ENCODE measurements at places on chromosomes 6 and 20. TPM values are rescaled to one million over a fixed set of nuclear protein-coding genes. Genes with fewer than 3 reads are reported as not detected.

GRCh38 chr6:54810147-54810546 is 36.4 kb upstream of the FAM83B start:
- DNase-seq, result no peak

The CRIP3 gene
- total RNA-seq, result 10.5 TPM

The TRIM31 gene
- not detected for total RNA-seq

- no peak for DNase-seq
Measured at GRCh38 chr6:119647309-119647708, 297.7 kb upstream of the MAN1A1 start.

DNA sequence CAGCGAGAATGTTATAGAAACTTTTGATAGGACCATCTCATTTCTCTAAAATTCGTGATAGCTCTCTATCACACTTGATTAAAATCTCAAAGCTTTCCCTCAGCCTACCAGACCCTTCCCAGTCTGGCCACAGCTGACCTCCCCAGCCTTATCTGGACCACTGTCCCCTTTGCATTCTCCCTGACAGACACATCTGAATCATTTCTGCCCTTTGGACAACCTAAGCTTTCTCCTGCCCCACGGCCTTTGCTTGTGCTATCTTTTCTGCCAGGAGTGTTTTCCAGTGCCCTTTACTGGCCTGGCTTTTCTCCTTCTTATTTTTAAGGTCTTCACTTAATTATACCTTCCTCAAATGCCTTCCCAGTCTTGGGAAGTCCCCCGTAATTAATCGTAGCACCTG is 136.0 kb upstream of the RNF24 start:
- DNase-seq, result no peak

The WFDC12 gene
- not detected for total RNA-seq

GRCh38 chr6:167550941-167551627 is 226.2 kb downstream of the TTLL2 start:
- DNase-seq, result peak; percentile 88

GRCh38 chr6:53894091-53894490 is 99.3 kb downstream of the LRRC1 start:
- DNase-seq, result no peak

The AKIRIN2 gene
- total RNA-seq, result 56.0 TPM

GRCh38 chr6:169849396-169849795 is 98.0 kb downstream of the ERMARD start:
- no peak for DNase-seq

GRCh38 chr6:137299681-137300080 is 80.5 kb upstream of the IFNGR1 start:
- DNase-seq, result no peak

- no peak for DNase-seq
Measured at GRCh38 chr6:129903082-129903481, 42.0 kb upstream of the TMEM244 start.

- DNase-seq, result no peak
Measured at GRCh38 chr6:148724428-148724827, 22.4 kb upstream of the UST start.

DNA sequence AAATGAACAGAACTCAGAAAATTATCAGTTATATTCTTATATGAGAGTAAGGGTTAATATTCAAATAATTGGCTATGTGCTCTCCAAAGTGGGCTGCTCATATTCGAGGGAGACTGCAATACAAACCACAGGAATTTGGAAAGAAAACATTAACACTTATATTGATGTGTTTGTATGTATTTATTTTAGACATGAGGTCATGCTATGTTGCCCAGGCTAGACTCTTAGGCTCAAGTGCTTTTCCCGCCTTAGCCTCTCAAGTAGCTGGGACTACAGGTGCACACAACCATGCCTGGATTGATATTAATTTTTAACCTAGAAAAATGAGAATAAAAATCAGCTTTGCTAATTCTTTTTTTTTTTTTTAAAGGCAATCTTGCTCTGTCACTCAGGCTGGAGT is 35.0 kb downstream of the BTBD9 start:
- DNase-seq, result no peak

GRCh38 chr6:67952121-67952520 is 683.0 kb upstream of the ADGRB3 start:
- no peak for DNase-seq

DNA sequence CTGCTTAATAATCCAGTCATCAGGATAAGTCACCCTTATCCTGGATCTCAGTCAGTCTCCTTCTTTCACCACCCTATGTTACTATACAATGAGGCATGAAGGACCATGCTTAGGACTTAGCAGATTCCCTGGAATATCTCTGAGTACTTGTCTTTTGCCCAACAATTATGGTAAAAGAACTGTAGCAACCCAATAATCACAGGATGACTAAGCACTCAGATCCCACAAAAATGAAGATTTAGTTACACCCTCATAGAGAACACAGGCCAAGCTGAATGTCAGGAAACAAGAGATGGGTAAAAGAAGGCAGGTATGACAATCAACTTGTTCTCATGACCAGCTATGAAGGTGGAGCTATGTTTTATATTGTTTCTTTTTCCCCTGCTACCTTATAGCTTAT is 91.4 kb downstream of the EDN1 start:
- no peak for DNase-seq

DNA sequence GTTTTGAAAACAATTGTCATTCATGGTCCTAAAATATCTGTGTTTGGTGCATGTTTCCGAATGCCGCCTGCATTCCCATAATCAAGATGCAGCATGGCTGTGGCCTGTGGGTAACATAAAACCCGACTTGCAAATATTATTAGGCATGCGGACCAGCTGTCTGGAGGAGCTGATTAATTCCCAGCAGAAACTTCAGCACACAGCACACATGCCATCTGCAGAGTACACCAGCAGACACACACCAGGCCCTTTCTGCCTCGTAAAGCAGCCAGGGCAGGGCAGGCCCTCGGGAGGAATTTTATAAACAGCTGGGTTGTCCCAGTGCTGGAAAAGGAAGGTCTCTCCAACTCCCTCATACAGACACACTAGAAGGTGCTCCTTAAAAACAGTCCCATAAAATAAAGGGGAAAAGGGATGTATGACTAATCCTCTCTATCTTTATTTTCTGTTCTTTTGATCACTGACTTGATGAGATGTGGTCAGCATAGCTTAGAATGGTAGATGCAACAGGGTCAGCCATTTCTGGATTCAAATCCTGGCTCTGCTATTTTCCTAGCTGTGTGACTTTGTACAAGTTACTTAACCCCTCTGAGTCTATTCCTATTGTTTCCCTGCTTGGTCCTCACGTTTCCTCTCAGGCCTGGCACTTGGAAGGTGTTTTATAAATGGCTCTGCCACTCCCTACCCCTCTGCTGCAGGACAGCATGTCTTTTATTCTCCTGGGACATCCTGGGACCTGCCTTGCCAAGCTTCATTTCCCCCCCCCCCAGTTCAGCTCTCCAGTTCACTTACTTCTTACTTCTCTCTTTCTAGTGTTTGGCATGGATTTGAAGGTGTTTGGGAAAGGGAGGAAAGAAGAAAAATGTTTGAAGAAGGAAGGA is 85.9 kb upstream of the TRAF3IP2 start:
- no peak for DNase-seq

- no peak for DNase-seq
Measured at GRCh38 chr6:162099685-162100084, 627.9 kb downstream of the PRKN start.

- DNase-seq, result no peak
Measured at GRCh38 chr20:33481431-33481941, 8.4 kb upstream of the CBFA2T2 start.

- no peak for DNase-seq
Measured at GRCh38 chr20:61307686-61308476, 55.8 kb downstream of the CDH4 start.

The CHRNA4 gene
- not detected for total RNA-seq

The WTAP gene
- total RNA-seq, result 55.1 TPM

The BPIFB4 gene
- not detected for total RNA-seq

The ACTL10 gene
- total RNA-seq, result not detected

The PNPLA1 gene
- total RNA-seq, result not detected

DNA sequence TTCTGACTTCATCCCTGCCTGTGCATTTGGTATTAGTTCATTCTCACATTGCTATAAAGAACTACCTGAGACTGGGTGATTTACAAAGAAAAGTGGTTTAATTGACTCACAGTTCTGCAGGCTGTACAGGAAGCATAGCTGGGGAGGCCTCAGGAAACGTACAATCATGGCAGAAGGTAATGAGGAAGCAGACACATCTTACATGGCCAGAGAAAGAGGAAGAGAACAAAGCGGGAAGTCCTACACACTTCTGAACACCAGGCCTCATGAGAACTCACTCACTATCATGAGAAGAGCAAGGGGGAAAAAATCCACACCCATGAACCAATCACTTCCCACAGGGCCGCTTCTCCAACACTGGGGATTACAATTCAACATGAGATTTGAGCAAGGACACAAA is 303.9 kb downstream of the CBLN4 start:
- DNase-seq, result no peak

- DNase-seq, result no peak
Measured at GRCh38 chr6:111865049-111865585, 8.1 kb downstream of the FYN start.

The TOMM6 gene
- 156 TPM for total RNA-seq

- no peak for DNase-seq
Measured at GRCh38 chr6:167840526-167841179, 13.9 kb downstream of the AFDN start.

GRCh38 chr6:162562041-162562440 is 165.5 kb downstream of the PRKN start:
- no peak for DNase-seq

The NDRG3 gene
- total RNA-seq, result 31.1 TPM

DNA sequence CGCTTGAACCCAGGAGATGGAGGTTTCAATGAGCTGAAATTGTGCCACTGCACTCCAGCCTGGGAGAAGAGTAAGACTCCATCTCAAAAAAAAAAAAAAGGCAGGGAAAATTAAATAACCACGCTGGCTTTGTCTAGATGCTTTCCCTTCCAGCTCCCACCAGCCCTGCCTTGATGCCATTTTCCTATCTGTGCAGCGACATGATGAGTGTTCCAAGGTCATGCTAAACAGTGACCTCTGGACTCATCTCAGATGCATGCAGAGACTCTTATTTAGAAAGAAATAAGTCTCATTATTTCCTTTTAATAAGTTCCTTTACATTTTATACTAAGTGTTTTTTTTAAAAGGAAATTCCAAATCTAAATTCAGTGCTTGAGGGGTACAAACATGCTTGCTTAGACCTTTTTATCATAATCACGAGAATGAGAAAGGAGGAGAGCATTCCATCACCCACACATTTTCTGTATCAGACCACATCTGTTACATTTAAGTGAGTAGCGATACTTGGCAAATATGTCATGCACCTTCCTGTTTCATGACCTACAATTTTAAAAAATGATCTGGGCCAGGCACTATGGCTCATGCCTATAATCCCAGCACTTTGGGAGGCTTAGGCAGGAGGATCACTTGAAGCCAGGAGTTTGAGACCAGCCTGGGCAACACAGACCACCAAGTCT is 101.1 kb upstream of the RREB1 start:
- no peak for DNase-seq

The HLA-DOB gene
- total RNA-seq, result 0.32 TPM

The ABHD16A gene
- total RNA-seq, result 29.2 TPM

DNA sequence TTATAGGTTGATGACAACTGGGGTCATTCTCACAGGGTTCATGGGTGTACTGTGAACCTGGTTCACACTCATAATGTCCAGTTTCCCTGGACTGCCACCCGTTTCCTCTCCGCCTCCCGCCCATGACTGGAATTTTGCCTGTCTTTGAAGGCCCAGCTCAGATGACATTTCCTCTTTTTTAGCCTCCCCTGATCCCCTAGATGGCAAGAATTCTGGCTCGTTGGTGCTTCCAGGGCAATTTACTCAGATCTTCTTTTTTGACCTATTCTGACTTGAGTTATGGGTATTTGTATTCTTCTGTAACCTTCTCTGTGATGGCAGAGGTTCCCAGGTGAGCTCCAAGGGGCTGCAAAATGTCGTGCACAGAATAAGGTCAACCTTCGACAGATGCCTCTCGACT is 5.7 kb upstream of the CITED2 start:
- no peak for DNase-seq

DNA sequence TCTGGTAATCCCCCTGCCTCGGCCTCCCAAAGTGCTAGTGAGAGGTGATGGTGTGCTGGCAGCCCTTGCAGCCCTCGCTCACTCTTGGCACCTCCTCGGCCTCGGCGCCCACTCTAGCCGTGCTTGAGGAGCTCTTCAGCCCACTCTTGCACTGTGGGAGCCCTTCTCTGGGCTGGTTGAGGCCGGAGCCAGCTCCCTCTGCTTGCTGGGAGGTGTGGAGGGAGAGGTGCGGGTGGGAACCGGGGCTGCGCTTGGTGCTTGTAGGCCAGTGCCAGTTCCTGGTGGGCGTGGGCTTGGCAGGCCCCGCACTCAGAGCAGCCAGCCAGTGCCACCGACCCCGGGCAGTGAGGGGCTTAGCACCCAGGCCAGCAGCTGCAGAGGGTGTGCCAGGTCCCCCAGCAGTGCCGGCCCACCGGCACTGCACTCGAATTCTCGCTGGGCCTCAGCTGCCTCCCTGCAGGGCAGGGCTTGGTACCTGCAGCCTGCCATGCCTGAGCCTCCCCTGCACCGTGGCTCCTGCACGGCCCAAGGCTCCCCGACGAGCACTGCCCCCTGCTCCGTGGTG is 189.0 kb upstream of the ASCC3 start:
- DNase-seq, result no peak

DNA sequence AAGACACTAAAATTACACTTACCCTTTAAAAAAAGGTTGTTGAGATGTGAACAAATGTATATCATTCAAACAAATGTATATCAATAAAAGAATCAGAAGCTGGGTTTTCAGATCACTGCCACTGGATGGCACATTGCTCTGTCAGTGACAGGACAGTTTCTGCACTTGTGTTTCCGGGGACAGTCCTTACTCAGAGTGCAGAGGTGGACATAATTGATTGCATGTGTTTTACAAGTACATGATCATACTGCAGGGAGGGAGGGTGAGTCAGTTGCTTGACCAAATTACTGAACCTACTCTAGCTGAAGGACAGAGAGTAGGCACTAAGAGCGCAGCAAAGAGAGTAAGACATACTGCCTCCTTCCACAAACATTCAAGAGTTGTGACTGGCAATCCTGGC is 302.3 kb downstream of the TENT5A start:
- DNase-seq, result no peak

Measured in heart right ventricle (tissue), 16 donors.